CD8-positive, alpha-beta T cell (primary cell): ENCODE measurements at places on chromosomes 5 and 9.
A peak's percentile ranks its signal among the peaks of the same experiment; 100 is the strongest.

- no peak for DNase-seq
These were observed 124.8 kb downstream of the MEF2C start for GRCh38 chr5:88758184-88758583.

- DNase-seq, result no peak
These were observed 74.6 kb downstream of the UBAP1 start for GRCh38 chr9:34253460-34253837.

GRCh38 chr5:143685246-143685815, 126.6 kb upstream of the HMHB1 start:
- DNase-seq, result no peak

DNA sequence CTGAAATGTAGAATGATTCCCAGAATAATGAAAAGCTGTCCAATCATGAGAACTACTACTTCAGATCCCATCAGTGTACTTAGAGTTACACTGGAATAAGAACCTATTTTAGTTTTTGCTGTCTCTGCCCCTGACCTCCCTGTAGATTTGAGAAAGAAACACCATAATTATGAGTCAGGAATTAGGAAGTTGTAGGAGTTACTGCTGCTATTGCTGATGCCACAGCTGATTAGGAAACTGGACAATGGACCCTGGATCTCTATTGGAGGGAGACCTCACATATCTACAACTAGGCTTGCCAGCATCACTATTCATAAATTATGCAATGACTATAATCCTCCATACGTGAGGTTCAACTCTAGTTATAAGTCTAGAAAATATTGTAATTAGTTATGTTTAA, 48.8 kb upstream of the EDIL3 start:
- no peak for DNase-seq

GRCh38 chr5:111432883-111433536, 79.3 kb downstream of the STARD4 start:
- no peak for DNase-seq

- peak; percentile 41 for DNase-seq
These were observed 1.2 kb downstream of the SPATA24 start for GRCh38 chr5:139402561-139403158.

DNA sequence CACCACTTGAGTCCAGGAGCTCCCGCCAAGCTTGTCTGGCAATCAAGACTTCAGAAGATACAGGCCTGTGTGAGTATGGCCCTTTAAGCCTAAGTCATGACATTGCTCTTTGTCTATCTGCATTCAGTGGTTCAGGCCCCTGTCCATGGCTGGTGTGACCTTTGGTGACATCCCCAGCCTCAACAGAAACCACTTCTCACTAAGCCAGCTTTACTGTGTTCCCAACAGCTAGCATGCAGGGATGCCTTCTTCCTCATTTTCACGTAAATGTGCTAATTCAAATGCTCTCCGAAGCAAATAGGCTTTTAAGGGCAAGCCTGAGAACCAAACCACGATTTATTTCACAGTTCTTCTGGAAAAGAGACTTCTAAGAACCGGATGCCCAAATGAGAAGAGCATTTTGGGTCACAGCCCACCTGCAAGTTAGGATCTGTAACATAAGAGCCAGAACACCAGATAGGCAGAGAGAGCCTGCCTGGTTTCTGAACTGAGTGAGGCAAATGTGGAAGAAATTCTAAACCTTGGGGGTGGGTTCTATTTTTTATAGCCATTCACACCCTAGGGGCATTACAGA, 14.9 kb downstream of the CD180 start:
- DNase-seq, result no peak

DNA sequence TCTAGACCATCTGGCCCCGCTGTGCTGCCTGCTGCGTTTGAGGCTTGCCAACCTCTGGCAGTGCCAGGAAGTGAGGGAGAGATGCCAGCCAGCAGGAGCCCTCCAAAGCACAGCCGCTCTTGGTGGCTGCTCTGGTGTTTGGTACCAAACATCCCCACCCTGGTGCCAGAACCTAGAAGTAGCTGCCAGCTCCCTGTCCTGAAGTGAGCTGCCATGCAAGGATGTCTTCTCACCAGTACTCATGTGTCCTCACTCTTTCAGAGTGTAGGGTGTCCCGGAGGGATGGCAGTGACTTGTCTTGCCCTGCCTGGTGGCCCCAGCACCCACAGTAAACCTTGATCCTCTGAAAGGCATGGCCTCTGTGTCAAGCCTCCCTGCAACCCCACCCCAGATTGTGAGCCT, 43.4 kb downstream of the AMBP start:
- no peak for DNase-seq

GRCh38 chr5:149062371-149063016, 368 bp downstream of the SH3TC2 start:
- DNase-seq, result no peak

DNA sequence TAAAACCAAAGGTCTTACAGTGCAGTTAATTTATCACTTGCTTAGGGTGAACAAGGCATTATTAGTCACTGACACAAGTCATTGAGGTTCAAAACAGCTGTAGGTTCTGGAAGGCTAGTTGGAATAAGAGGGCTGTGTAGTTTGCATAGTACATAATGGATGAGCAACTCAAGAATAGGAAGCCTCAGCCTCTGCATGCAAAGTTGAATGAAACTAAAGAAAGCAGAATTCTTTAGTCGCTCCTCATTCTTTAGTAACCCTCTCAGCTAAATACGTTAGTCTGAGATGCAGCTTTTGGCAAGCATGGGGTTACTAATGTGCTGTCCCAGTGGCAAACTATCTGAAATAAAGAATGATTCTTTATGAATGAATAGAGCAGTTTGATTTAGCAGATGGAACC, 74.2 kb downstream of the ADGRV1 start:
- DNase-seq, result no peak

- peak; percentile 20 for DNase-seq
These were observed 2.7 kb downstream of the MLLT3 start for GRCh38 chr9:20619487-20620200.

DNA sequence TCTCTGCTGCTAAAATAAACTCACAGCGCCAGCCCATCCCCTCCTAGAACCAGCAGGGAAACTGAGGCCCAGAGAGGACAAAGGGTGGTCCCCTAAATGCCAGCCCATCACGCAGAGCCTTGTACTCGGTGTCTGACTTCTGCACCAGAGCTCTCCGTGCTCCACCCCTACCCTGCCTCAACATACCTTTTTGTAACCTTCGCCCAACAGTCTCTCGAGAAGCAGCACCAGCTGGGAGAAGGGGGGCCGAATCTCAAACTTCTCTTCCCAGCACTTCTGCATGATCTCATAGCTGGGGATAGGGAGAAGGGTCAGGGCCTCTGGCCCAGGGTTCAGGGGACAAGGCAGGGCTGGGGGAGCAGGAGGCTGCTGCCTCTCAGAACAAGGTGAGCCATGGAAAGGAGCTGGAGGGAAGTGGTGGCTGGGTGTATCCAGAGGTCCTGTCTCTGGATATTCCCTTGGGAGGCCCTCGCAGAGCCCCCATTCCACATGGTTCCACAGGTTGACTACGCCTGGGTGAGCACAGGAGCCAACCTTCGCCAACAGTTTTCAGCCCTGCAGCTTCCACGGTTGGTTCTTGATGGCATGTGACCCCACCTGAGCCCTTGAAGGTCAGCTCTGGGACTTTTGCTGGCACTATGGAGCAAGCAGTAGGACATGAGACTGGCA, 32.3 kb upstream of the CSF1R start:
- DNase-seq, result no peak

- DNase-seq, result no peak
These were observed 35.2 kb upstream of the MIER3 start for GRCh38 chr5:56987171-56987570.

DNA sequence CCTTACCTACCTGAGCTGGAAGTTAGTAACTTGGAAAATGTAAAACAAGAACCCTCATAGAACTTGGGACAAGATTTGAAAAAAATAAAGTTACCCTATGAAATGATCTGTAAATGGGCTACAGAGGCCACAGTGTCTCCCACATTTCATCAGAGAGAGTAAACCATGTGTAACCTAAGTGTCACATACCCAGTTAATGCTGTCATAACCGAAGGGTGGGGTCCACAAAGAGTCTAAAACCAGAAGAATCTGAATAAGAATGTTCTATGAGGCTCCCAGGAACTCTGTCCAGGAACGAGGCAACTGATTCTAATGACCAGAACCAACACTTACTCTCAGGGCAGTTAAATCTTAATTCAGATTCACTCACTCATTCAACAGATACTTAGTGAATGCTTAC, 1.0 kb upstream of the FAM13B start:
- no peak for DNase-seq

DNA sequence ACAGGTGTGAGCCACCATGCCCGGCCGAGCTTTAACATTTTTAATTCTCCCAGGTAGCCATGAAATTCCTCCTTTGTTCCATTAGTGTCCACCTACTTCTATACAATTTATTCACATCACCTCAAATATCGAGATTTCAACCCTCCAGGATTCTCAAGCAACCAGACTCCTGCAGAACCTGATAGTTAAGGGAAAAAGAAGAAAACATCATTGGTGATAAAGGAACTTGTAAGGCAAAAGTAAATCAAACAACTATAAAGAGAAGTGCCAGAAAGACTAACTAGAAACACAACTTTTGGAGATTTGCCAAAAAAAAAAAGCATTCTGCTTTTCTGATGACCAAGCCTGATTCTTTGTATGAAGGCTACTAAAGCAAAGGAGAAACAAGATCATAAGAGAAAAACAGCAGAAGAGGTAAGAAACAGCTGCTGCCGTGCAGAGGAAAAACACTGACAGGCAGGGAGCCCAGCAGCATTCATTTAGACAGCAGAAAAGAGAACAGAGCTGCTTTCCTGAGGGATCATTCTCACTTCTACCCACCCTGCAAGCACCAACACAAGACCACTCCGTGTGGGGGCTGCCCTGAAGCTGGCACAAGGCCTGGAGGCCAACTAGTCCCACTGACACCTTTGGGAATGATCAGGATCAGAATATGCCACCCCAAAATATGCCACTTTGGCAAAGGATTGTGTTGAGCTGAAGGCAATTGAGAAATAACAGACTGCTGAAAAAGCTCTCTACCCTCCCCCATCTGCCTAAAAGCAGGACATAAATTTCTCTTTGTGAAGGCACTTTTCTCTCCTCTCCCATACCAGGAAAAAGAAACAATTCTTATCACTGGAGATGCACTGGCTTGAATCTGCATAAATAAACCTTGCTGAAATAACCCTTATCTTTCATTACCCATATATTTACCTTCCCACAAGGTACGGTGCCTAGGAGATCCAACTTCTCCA, 75.1 kb downstream of the ALDH7A1 start:
- no peak for DNase-seq

DNA sequence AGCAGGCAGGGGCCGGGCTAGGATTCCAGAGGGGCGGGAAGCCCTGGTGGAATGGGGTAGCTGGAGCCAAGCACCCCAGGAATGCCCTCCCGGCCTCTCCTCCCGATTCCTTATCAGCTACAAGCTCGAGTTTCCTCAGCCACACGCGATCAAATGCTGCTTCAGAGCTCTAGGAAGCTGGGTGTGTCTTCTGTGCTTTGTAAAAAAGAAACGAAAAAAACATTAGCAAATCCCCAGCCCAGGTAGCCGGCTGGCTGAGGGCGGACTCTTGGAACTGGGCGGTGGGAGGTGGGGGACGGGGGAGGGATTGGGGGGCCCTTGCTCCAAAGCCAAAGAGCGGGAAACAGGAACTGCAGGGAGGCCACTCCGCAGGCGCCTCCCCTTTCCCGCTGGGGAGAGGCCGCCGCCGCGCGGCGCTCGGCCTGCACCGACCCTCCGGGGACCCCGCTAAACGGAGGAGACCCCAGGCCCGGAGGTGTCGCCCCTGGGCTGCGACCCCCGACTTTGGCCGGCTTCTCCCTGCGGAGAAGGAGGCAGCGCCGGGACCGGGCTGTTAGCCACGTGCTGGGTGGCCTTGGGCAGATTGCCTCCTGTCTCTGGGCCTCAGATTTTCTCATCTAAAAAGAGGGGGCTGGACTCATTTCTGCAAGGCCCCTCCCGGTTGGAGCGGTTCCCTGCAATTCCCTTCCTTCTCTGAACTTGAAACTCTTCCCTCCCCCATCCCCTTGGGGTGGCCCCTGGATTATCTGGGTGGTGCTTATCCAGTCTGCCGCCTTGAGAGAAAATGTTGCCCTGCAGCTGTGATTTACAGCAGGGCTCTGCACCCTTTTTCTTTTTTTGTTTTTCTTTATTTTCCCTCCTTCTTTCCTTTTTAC, 40.9 kb upstream of the FABP6 start:
- no peak for DNase-seq
